ENCODE measurements at places on chromosomes 2 and 18.

- DNase-seq = no peak
These were observed 39.3 kb upstream of the NFATC1 start for GRCh38 chr18:79356435-79356834.

DNA sequence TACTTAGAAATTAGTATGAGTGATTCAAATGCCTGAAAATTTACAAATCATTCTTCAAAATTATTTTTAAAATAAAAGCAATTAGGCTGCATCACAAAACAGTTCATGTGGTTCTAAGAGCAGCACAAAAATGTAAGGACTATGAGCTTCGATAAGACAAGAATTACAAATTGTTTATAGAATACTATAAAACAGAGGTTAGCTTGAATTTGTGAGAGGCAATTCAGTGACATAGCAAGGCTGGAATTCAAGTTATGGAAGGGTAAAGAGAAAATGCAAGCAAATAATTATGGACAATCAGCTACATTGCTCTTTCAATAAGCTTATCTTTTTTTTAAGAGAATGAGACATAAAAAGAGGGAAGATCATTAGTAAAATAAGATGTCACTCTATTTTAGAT is 7.1 kb upstream of the XIRP2 start:
- DNase-seq = no peak

DNA sequence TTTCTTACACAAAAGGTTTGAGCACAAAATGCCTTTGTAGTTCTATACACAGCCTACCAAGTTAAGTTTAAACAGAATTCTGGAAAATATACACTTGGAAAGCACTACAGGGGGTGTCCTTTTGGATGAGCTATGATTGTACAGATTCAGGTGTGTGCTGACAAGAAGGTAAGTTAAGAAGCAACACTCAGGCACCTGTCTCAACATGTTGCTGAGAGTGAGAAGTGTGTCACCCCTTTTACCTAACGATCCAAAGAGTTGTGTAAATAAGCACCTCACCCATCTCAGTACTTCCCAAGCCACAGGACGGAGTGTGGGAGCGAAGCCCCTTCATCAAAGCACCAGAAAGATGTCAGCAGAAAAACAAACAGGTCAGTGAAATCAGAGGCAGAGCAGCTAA is 109.5 kb upstream of the DAPL1 start:
- DNase-seq = no peak

DNA sequence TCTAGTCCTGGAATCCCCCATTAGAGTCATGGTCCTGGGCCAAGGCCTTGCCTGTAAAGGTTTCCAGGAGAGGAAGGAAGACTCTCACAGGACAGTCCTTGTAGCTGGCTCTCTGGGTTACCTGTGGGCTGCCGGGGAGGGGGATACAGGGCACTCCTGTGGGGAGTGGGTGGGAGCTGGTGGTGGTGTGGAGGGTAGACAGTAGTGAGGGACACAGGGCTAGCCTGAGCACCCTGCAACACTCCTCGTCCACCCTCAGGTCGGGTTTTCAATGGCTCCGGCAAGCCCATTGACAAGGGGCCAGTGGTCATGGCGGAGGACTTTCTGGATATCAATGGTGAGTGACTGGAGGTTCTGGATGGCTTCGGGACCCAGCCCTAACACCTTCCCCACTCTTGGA is 19.7 kb upstream of the ANKRD53 start:
- no peak for DNase-seq

GRCh38 chr2:217735899-217736298 is 266.9 kb downstream of the TNS1 start:
- no peak for DNase-seq

- no peak for DNase-seq
These were observed 43.3 kb downstream of the NBAS start for GRCh38 chr2:15517793-15518192.

- DNase-seq = no peak
These were observed 10.6 kb downstream of the COL5A2 start for GRCh38 chr2:189168856-189169499.

- DNase-seq = no peak
These were observed 435 bp upstream of the IMPACT start for GRCh38 chr18:24426073-24426397.
